Cardiac muscle cell (in vitro differentiated cells and primary cell): ENCODE measurements at places on chromosomes 3 and 15.

DNA sequence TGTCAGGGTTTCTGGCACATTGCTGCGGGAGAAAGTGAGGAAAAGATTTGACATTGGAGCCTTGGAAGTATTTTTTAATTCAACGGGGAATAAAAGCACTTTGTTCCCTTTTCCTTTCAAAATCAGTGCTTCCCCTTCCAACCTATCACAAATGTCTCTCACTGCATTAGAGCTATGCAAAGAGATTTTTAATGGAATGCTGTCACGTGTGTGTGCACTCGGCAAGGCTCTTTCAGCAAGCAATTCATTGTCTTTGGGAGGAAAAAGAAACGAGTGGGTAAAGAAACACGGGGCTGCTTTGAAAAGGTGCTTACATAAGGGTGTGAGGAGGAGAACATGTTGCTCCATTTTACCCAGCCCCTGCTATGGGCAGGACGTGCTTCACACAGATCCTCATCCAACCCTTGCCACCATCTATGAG, 490.4 kb upstream of the PROK2 start:
- no peak for DNase-seq

- no peak for DNase-seq
Observed at GRCh38 chr3:150385296-150386242, 22.5 kb upstream of the TSC22D2 start.

- DNase-seq, result no peak
Observed at GRCh38 chr15:52480990-52481389, 47.7 kb downstream of the MYO5A start.

GRCh38 chr15:68019814-68020525, 34.1 kb upstream of the PIAS1 start:
- DNase-seq, result no peak

GRCh38 chr3:148964809-148965208, 26.5 kb upstream of the GYG1 start:
- no peak for DNase-seq

GRCh38 chr3:41900265-41900664, 61.6 kb downstream of the ULK4 start:
- peak; percentile 15 for DNase-seq

DNA sequence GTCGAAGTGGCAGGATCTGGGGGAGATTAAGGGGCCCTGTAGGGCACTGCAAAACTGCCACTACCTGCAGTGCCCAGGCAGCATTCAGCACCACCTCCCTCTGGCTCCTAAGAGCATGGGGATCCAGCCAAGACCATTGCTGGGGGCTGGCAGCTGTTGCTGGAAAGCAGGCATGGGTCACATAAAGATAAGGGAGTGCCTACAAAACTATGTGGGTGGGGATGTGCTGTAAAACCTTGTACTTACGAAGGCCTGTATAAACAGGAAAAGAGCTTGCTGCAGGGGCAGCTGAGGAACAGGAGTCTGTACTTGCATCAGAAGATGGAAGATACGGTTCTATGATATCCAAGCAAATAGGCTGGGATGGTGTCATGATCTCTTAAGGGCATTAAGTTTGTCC, 27.1 kb downstream of the IL20RB start:
- no peak for DNase-seq

DNA sequence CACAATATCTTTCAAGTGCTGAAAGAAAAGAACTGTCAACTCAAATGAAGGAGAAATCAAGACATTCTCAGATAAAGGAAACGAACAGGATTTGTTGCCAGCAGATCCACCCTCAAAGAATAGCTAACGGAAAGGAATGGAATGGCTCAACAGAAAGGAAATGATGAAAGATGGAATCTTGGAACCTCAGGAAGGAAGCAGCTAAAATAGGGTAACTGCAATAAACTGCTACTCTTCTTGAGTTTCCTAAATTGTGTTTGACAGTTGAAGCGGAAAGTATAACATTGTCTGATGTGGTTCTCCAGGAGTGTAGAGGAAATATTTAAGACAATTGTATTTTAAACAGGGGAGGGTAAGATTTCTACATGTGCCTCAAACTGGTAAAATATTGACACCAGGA, 22.0 kb downstream of the PRR23E start:
- DNase-seq, result no peak

DNA sequence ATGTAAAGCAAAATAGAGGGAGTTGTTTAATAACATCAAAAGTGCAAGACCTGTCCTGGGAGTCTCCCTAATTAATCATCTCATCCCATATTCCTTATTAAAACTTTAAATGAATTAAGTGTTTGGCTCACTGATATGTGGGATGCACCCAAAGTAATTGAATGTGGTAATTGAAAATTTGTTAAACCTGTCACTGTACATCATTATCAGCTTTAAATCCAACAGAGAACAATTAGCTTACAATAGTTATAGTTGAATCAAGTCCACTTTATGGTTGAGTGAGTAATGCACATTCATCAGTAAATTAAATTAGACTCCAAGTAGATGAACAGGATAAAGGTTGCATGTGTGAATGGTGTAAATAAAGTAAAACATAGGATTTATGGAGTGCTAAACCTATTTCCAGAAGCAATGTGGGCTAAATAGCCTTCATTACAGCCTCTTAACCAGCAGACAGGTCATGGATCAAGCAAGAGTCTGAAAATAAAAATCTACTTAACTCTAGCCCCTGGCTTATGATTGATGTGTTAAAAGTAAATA, 608.2 kb upstream of the CCDC54 start:
- DNase-seq, result no peak

- no peak for DNase-seq
Observed at GRCh38 chr15:92921215-92922131, 21.3 kb downstream of the CHD2 start.

DNA sequence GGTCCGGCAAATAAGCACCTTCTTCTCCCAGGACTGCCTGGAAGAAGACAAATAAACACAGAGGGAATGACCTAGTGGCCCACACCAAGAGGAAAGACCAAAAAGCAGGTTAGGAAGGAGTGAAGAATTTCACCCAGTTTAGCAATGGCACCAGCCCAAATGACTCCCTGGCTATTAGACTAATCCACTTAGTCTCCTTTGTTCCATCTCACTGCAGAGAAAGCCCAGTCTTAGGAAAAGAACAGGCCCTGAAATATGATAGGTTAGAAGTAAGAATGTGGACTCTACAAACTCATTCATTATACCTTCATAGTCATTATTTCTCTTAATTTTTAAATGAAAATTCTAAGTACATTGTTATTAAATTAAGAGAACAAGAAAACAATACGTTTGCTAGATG, 23.2 kb downstream of the SERPINI2 start:
- no peak for DNase-seq

- DNase-seq, result no peak
Observed at GRCh38 chr15:37098468-37099318, 1.7 kb downstream of the MEIS2 start.

DNA sequence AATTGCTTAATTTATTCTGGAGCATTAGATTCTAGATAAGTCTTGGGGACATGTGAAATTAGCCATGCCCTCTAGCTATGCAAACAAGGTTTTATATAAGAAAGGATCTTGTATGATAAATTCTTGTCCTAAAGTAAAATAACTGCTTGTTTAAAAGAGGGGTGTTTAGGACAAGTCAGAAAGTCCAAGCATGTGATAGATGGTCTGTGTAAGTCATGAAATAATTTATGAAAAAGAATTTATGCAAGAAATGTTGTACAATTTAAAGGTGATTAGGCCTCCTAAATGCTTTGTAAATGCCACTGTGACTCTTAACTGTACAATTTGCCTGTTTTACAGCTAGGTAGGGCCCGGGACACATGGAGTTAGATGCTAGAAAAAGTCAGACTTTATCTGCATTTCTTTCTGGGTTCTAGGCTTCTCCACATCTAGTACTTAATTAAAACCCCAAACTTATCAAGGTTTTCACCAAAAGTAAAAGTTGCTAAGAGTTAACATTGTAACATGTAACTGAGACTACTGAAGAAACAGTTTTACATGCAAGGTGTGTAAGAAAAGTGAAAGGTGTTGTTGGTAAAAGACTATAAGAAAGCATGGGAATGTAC, 13.2 kb downstream of the LINS1 start:
- peak; percentile 1 for DNase-seq

- DNase-seq, result peak; percentile 68
Observed at GRCh38 chr3:69671082-69671952, 67.9 kb upstream of the MITF start.

- peak; percentile 59 for DNase-seq
Observed at GRCh38 chr3:187044867-187045552, 94.3 kb downstream of the RPL39L start.

GRCh38 chr3:72082186-72082715, 297.3 kb upstream of the PROK2 start:
- DNase-seq, result no peak

- no peak for DNase-seq
Observed at GRCh38 chr3:3783696-3784095, 15.5 kb upstream of the LRRN1 start.

- DNase-seq, result peak; percentile 34
Observed at GRCh38 chr3:50165910-50166538, 10.9 kb downstream of the SEMA3F start.

- no peak for DNase-seq
Observed at GRCh38 chr3:157122832-157123427, 37.0 kb downstream of the CCNL1 start.

GRCh38 chr3:81490541-81491288, 270.7 kb downstream of the GBE1 start:
- peak; percentile 96 for DNase-seq

DNA sequence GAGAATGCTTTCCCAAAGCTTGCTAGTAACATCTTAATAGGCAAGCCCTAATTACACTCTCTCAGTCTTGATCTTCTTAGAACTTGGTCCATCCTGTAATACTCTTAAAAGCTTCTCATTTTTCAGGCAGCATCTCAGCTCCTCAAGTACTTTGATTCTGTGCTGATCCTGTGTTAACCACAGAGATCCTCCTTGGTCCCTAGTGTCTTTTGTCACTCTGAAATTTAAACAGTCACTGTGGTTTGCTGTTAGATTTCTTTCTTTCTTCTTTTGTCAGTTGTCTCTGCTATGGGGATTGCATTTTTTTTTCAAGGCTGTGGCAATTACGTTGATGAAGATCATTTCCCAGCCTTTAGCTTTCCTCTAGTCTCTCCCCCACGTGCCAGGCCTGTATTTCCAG, 26.0 kb upstream of the UBE3A start:
- no peak for DNase-seq

- no peak for DNase-seq
Observed at GRCh38 chr3:101571028-101571895, 2.7 kb upstream of the PCNP start.

DNA sequence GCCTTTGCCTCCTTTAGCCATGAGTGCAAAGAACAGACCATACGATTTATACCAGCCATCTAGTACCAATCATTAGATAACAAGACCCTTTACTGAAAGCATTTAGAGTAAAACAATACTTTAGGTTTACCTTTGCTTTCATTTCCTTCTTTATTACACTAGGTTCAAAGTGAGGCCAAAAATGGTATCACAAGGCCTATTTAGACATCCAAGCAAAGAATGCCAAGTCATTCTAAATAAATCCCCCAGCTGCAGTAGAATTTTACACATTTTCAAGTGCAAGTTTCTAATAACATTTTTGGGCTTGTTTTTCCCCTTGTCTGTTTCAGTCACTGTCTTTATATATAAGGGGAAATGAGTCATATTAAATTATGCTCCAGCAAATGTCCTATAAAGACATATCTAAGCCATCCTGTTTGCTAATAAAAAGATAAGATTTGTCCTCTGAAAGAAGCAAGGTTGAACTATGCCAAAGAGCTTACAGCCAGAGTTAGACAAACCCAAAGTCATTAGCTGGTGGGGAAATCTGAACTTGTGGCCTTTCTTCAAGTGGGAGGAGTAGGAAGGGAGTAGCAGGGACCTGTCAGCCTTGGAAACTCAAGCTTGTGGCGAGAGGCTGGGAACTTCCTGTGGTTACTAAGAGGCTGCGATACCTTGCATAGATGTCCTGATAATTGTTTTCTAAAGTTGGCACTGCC, 232.7 kb downstream of the MECOM start:
- DNase-seq, result peak; percentile 85
